ENCODE measurements at places on chromosomes 3 and 15.
A peak's percentile ranks its signal among the peaks of the same experiment; 100 is the strongest.

DNA sequence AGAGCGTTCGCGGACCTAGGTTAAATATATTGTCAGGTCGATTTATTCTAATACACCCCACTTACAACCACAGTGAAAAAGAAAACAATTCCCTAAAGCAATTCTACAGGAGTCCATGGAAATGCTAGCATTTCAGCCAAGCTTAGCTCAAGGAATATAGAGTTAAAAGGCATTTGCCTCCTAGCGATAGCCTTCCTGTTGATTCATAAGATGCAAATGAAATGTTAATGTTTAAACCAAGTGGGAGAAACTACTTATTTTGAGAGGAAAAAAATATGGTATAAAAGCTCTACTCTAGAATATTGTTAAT lies 1.7 kb upstream of the ALCAM start:
- no peak for DNase-seq

- no peak for DNase-seq
Measured at GRCh38 chr3:119259821-119260220, 19.1 kb upstream of the B4GALT4 start.

DNA sequence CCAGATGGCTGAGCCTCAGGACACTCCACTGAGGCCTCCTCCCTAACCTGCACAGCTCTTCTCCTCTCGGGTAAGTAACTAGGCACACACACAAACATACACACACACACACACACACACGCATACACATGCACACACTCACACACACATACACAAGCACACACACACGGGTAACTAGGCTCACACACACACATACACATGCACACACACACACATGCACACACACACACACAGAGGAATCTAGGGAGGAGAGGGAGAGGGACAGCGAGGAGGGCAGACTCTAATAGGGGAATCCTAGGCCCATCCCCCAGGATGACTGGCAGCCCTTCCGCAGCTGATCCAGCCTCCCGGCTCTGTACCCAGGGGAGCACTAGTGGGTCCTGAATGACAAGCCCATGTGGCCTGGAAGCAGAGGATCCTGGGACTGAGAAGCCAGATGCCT lies 177.4 kb upstream of the LINGO1 start:
- DNase-seq = no peak

- no peak for DNase-seq
Measured at GRCh38 chr3:9074079-9074478, 110.8 kb upstream of the RAD18 start.

- no peak for DNase-seq
Measured at GRCh38 chr3:27677565-27677964, 44.6 kb downstream of the EOMES start.

DNA sequence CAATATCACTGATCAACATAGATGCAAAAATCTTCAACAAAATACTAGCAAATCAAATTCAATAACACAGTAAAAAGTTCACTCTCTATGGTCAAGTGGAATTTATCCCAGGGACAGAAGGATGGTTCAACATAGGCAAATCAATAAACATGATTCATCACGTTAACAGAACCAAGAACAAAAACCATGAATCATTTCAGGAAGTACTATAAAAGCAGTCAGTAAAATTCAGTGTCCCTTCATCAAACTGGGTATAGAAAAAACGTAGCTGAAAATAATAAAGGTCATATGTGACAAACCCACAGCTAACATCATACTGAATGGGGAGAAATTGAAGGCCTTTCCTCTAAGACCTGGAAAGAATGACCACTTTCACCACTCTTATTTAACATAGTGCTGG lies 172.1 kb downstream of the POLR2M start:
- DNase-seq = no peak

DNA sequence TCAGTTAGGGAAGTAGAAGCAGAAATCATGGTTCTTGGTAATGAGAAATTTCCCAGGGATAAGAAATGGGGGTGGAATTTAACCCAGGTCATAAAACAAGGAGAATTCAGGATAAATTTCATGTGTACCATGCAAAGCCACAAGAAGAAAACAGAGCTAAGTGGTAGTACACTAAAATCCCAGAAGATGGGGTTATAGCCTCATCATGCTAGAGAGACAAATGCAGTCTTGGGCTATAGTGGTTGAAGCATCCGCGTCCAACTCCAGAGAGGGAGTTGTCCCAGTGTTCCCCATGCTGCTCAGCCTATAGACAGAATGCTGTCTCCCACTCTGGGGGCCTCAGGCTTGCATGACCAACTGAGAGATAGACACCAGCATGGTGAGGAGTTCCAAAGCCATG lies 36.2 kb upstream of the CLRN1 start:
- no peak for DNase-seq

DNA sequence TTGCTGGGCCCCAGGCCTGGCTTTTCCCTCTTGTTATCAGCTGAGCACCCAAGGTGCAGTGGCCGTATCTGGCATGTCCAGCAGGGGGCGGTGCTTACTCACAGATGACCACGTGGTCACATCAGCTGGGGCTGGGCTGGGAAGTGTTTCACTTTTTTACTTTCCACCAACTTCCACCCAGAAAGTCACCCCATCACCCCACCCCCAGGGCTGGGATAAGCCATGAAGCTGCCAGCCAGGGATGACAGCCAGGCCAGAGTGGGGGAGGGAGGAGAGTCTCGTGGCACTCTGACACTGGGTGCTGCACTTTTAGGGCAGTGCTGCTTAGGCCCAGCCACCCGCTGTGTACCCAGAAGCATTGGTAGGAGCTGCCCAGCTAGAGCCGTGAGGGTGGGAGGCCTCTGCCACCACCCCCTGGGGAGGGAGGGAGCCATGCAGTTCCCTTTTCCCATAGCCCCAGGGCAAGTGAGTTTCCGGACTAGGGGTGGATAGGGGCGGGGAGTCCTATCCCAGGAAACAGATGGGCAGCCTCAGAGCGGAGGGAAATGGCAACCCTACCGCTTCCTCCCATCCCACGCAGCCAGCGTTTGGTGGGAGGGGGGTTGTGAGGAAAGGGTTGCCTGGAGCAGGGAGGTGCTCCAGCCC lies 6.1 kb downstream of the PPCDC start:
- peak; percentile 93 for DNase-seq

- DNase-seq = no peak
Measured at GRCh38 chr3:174331095-174331800, 527.9 kb upstream of the NAALADL2 start.

GRCh38 chr3:40566694-40567093 lies 41.9 kb downstream of the ZNF621 start:
- no peak for DNase-seq

- no peak for DNase-seq
Measured at GRCh38 chr3:149277331-149277813, 55.7 kb upstream of the CP start.

DNA sequence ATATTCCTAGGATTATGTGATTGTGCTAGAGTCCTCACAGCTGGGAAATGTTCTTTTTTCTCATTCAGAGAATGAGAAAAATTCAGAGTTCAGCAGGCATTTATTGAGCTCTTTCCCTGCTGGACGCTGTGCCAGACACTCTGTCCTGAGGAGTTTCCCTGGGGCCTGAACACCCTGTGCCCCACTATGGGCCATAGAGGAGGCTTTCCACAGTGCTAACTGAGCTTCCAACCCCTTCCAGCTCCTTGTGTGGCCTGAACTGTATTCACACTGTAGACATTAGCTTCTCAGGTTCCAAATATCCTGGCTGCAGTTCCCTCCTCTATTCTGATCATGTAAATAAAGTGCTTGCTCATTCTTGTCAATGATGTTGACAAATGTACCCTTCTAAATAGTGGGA lies 10.0 kb downstream of the ABHD2 start:
- DNase-seq = no peak

GRCh38 chr3:140848666-140849065 lies 93.0 kb upstream of the SLC25A36 start:
- no peak for DNase-seq

GRCh38 chr3:40875581-40875980 lies 323.7 kb upstream of the CTNNB1 start:
- DNase-seq = no peak

- DNase-seq = no peak
Measured at GRCh38 chr15:26024241-26024640, 161.1 kb upstream of the ATP10A start.

GRCh38 chr3:184354121-184354728 lies 7.2 kb downstream of the CLCN2 start:
- DNase-seq = peak; percentile 81

- no peak for DNase-seq
Measured at GRCh38 chr3:106013971-106014370, 145.2 kb upstream of the CBLB start.

GRCh38 chr3:81500039-81500438 lies 261.4 kb downstream of the GBE1 start:
- DNase-seq = no peak

All from stimulated activated naive CD8-positive, alpha-beta T cell treated with anti-CD3 and anti-CD28 coated beads, Interleukin-15, Interleukin-2, amounts not matched to agents 100 U/mL and 50 U/mL, for 24 hours (primary cell).